ENCODE measurements at places on chromosomes 1 and 21.

- DNase-seq, result no peak
These were observed 65.5 kb downstream of the PRDM16 start for GRCh38 chr1:3134381-3135072.

DNA sequence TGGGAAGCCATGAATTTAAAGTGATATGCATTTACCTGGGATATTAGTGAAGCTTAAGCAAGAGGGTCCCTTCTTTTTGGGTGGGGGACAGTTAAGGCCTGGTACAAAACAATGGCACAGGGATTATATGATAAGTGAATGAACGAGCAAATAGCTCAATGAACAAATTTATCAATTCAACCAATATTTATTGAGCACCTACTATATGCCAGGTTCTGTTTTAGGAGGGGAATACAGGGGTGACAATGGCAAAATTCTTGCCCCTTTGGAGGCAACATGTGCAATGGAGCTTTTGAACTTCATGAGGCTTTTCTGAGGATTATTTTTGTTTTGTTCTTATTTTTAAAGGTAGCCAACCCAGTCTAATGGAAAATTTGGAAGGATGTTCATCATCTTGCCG lies 68.2 kb downstream of the FOXD2 start:
- no peak for DNase-seq

GRCh38 chr1:113027449-113027848 lies 45.5 kb upstream of the LRIG2 start:
- DNase-seq, result no peak

GRCh38 chr21:42426876-42427480 lies 23.3 kb downstream of the UBASH3A start:
- no peak for DNase-seq

Measured in NCI-H524 (cell line).